ENCODE measurements at places on chromosomes 3 and 15.

GRCh38 chr15:99279290-99279689, 28.0 kb downstream of the LRRC28 start:
- DNase-seq = no peak

DNA sequence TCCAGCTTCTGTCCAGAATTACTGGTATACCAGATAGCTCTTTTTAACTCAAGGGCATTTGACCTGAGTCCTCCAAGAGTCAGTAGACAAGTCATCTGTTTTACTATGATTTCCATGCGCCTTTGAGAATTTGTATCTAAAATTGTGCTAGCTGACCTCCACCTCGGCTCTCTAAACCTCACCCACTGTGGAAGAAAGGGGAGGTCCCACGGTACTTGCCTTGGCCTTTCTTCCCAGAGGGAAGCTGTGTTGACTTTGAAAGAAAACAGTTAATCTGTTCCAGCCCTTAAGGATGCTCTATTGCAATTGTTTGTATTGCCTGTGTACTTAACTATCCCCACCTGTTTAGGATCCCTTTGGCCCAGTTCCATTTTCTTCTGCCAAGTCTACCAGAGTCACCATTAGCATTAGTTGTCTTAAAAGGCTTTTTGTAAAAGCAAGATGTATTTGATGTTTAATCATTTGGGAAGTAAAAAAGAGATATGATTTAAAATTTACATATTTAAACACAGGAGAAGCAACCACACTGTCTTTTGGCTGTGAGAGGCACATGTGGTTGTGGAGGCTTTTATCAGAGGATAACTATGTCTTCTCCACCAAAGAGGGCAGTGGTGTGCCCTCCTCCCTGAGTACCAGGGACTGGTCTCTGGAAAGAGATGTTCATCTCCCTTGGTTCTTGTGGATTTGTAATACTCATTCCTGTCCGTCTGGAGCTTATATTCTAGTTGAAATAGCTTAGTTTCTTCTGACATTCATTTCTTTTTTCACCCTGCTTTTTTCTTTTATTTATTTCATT, 88.8 kb downstream of the CRTC3 start:
- no peak for DNase-seq

- DNase-seq = peak; percentile 51
Observed at GRCh38 chr3:50321336-50322114, 1.0 kb downstream of the HYAL2 start.

DNA sequence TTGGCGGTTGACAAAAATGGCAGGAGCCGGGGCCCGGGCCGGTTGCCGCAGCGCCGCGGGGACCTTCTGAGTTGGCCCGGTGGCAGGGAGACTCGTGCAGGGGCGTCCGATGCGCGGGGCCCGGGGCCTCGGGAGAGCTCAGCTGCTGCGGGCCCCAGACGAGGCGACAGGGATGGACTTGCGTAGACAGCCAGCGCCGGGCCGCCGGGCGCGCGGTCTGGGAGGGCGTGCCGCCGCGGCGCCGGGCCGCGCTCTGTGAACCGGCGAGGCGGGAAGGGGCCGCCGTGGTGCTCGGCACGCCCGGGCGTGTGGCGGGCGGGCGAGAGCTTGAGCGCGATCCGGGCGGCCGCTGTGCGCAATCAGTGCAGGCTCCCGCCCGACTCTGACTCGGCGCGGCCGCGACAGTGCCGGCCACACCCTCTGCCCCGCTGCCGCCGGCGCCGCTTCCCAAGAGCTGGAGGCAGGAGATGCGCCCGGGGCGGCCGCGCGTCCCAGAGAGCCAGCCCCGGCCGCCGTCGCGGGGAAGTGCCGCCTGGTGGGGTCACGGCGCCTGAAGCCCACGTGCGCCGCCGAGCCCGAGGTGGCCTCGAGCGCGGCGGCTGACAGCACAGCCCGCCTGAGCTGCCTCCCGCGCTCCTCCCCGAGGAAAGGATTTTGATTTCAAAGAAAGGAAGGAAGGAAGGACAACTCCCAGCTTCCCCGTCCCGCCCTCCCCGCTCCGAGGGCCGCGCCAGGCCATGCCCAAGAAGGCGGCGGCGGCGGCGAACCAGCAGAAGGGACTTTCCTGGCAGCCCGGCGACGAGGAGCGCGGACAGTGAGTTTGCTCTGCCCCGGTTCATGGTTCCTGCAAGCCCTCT, 657 bp downstream of the TLNRD1 start:
- DNase-seq = no peak

- DNase-seq = no peak
Observed at GRCh38 chr15:97078591-97078990, 748.1 kb downstream of the NR2F2 start.

DNA sequence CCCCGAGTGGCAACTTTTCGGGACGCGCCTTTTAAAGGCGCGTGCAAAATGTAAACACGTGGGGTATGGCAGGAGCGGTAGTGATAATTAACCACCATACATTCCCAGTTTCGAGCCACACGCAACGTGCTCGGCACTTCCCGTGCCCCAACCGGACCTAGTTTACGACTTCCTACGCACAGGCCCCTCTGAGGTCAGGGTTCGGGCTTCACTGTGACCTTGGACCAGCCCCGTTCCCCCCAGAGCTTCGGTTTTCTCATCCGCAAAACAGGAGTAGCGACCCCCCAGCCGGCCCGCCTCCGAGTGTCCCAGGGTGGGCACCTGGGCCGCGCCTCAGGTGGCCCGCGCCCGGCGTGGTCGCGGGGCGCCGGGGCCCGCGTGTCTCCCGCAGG, 451 bp downstream of the CHCHD4 start:
- no peak for DNase-seq

- DNase-seq = no peak
Observed at GRCh38 chr3:62097121-62097520, 276.2 kb downstream of the FEZF2 start.

GRCh38 chr15:35674873-35675781, 129.2 kb upstream of the DPH6 start:
- peak; percentile 24 for DNase-seq

DNA sequence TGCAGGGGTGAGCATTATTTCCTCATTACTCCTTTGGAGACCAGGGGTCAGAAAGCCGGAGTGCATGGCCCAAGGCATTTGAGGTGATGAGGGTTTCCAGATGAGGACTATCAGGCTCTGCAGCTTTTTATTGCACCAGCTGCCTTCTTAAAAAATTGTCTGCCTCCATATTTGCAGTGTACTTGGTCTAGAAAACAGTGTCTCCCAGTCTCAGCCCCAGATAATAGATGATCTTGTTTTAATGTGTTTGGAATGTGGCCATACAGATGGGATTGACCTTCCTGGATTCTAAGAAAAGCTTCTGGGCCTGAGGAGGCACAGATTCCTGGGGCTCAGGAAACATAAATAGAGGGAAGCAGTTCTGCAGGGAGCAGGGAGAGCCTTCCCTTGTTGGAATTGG, 123.3 kb downstream of the GABRG3 start:
- DNase-seq = no peak

DNA sequence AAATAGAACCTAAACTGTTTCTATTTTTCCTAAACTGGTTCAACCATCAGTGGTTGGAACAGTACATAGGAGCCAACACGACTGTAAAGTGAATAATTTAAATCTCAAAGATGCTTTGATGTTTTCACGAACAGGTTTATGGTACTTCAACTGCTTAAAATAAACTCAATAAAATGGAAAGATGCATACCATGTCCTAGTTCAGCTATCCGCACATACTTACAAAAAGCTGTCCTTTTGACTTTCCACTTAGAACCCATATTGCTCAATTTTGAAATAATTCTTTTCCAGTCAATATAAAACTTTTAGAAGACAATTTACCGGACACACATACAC, 902 bp downstream of the CMTM6 start:
- DNase-seq = no peak

GRCh38 chr3:186798239-186798874, 7.9 kb downstream of the RFC4 start:
- no peak for DNase-seq

GRCh38 chr15:41811432-41812195, 16.3 kb upstream of the JMJD7 start:
- peak; percentile 36 for DNase-seq

GRCh38 chr3:150826466-150827282, 63.7 kb upstream of the SIAH2 start:
- DNase-seq = no peak

- DNase-seq = no peak
Observed at GRCh38 chr15:37142371-37142770, 42.0 kb upstream of the MEIS2 start.

DNA sequence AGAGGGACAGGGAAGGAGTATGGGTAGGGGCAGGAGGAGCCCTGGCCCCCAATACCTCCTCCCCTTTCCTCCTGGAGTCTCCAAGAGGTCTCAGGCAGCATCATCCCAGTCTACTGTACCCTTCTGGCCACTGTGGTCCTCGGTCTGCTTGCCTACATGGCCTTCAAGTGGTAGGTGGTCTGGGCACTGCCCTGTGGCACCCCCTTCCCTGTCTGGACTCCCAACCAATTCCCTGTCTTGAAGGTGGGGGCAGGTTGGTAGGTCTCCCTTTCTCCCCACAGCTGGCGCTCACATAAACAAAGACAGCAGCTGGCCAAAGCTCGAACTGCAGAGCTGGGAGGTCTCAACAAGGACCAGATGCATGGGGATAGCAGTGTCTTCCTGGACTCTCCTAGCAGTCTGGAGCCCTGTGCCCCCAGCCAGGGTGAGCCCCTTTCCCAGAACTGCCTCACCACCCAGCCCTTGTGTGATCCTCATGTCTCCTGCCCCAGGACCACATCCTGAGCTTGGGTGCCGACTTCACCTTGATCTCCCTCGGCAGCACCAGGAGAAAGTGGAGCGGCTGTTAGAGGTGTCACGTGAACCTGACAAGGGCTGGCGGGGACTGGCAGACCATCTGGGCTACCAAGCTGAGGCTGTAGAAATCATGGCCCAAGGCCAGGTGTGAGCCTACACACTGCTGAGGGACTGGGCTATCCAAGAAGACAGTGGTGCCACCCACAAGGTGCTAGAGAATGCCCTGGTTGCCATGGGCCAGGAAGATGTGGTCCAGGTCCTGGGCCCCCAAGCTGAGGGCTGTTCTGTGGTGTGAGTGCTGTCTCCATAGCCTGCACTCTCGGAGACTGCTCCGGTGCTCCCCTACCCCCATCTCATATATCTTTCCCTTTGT, 33.1 kb downstream of the NBEAL2 start:
- DNase-seq = no peak

DNA sequence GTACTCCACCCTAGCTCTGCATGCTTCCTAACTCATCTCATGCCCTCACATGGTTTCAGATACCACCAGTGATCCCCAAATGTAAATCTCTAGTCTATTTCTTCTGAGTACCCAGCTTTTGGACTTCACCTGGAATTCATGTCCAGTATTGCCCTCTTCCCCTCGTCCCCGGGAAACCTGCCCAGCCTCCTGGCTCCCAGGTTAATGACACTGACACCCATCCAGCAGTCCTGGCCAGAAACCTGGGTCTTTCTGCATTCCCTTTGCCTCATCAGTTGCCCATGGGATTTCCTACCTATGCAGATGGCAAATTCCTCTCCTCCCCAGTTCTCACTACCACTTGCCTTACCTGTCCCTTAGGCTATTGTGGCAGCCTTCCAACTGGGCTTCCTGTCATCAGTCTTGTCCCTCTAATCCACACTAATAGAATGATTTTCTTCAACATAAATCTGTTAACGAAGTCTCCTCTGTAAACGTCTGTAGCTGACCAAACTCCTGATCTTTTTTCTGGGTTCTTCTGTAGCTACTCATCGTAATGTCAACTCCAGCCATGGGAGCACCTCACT, 15.3 kb upstream of the MYLK start:
- DNase-seq = no peak

- no peak for DNase-seq
Observed at GRCh38 chr15:100125401-100126191, 216.2 kb downstream of the ADAMTS17 start.

GRCh38 chr15:73572296-73572695, 60.9 kb downstream of the NPTN start:
- no peak for DNase-seq

DNA sequence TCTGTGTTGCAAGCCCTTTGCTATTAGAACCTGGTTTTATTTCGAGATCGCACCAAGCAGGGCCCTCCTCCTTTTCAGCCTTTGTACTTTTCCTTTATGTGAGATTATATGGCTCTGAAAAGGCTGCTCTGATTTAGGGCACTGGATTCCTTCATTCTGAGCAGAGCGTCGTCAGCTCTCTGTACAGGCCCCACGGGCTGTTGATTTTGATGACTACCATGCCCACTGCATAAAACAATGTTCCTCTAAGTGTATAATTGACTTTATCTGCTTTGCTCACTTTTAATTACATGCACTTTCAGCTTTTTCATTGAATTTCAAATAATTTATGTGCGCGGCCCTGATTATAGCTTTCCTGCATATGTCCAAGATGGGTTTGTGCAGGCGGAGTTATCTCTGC, 4.4 kb upstream of the PSMD6 start:
- no peak for DNase-seq

DNA sequence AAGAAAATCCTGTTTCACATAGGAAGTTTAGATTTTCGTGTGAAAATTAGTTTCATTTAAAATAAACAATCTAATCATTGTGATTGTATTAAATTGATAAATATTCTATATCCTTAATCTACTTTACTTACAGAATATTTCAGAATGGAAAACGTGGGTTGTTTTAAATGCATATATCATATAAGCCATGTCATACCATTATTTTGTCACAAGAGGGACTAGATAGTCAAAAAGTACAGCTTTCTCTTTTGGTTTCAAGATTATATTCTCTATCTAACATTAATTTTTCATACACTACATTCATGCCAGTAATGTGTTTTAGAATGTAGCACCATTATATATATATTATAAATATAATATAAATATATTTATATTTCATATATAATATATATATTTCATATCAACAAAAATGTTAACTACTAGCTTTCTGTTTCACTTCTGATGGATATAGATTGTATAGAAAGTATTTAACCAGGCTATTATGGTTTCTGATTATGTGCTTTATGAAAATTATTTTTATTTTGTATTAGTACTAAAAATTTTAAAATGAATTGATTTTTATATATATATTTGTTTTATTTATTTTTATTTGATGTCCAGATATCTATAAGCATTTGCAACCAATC, 45.3 kb downstream of the OSTN start:
- DNase-seq = no peak

DNA sequence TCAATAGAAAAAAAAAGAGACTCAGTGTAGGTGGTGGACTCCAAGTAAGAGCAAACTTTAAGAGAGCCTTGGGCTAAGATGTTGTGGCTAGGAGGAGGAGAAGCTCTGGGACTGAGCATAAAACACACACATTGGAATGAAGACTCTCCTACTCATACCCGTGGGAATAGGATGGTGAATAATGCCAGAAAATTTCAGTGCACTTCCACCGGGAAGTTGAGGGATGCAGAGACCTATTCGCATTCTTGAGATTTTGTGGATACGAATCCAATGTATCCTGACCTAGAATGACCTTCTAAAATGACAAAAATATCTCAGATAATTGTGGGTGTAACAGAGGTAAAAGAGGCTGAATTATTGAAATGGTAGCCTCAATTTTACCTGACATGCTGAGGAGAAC, 388.7 kb upstream of the SGO1 start:
- no peak for DNase-seq
